Thymus (tissue), 14 donors: ENCODE measurements at places on chromosomes 16 and 17. TPM values are rescaled to one million over a fixed set of nuclear protein-coding genes. Genes with fewer than 3 reads are reported as not detected.

Gene SHBG
- polyA plus RNA-seq, result 0.62 TPM

Gene DHX58
- polyA plus RNA-seq, result 42.1 TPM

Gene CRHR1
- polyA plus RNA-seq, result 0.32 TPM

Gene MIEN1
- polyA plus RNA-seq, result 84.3 TPM

DNA sequence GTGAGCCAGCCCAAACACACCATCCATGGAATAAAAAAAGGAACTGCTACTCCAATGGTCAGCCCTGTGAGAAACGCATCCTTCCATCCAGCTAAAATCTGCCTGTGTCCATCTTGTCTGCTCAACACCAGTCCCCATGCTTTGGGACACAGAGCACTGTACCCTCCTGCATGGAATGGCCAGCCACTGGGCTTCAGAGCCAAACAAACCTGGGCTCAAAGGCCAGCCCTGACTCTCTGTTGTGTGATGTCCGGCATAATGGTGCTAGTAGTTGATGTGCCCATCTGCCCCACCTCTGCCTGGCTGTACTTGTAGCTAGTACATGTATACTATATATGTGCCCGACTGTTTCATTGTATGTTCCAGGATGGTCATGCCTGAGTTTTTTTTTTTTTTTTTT, 77.6 kb upstream of the AMZ2 start:
- H3K4me1 ChIP-seq, result peaks cover 31% of the 10 kb centered on the region
- no peak overlapping the region for H3K4me3 ChIP-seq
- H3K36me3 ChIP-seq, result no peaks in the 10 kb centered on the region

- no peak overlapping the region for H3K4me3 ChIP-seq
- H3K27me3 ChIP-seq, result peaks cover 4% of the 10 kb centered on the region
- H3K36me3 ChIP-seq, result no peaks in the 10 kb centered on the region
- no peak overlapping the region for H3K27ac ChIP-seq
These were observed 7.6 kb downstream of the PPM1E start for GRCh38 chr17:58763263-58763662.

DNA sequence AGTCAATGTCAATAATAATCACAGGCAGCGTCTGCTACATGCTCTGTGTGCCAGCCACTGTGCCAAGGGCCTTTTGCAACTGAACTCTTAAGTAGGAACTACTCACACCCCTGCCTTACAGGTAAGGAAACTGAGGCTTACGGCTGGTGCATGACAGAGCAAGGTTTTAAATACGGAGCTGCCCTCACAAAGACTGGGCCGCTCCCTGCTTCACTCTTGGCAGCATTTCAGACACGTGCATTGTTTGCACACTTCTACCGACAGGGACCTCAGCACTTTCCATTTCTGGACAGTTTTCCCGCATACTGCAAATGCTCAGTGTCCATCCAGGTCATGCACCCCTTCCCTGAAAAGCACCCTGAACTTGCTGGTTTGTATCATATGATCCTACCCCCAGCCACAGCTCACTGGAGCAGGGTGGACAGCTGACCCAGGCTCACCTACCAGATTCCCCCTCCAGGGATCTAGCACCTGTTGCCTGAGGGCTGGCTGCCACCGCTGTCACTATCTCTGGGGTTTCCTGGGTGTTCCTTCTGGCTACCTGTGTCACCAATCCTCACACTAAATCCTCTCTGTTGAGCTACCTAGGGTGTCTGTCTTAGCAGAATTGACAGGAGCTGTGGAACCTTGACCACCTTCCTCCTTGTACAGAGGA, 142.9 kb downstream of the C16orf78 start:
- H3K27ac ChIP-seq, result no peak overlapping the region
- no peaks in the 10 kb centered on the region for H3K36me3 ChIP-seq
- peaks cover 13% of the 10 kb centered on the region for H3K4me1 ChIP-seq
- no peaks in the 10 kb centered on the region for H3K27me3 ChIP-seq

DNA sequence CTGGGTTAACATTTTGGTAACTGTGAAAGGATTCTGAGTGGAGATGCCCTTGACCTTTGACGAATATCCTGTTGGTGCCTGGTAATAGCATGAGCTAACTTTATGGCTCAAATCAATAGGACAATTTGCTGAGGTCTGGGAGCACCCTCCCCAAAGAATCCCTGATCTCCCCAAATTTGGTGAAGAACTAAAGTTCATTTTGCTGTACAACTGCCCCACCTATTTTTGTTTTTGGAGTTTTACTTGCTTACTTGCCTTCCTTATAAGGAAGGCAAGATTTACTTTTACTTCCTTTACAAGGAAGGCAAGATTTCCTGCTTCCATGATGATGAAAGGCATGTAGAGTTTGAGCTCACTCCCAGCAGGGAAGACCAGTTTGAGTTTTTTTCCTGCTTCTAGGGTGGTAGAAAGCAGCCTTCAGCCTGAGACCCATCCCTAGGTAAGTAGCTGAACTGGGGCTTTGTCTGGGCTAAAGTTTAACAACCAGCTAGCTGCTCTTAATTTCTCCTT, 2.8 kb downstream of the KRTAP4-9 start:
- no peaks in the 10 kb centered on the region for H3K4me1 ChIP-seq
- no peak overlapping the region for H3K4me3 ChIP-seq
- no peaks in the 10 kb centered on the region for H3K27me3 ChIP-seq
- H3K36me3 ChIP-seq, result no peaks in the 10 kb centered on the region
- DNase-seq, result no peak

DNA sequence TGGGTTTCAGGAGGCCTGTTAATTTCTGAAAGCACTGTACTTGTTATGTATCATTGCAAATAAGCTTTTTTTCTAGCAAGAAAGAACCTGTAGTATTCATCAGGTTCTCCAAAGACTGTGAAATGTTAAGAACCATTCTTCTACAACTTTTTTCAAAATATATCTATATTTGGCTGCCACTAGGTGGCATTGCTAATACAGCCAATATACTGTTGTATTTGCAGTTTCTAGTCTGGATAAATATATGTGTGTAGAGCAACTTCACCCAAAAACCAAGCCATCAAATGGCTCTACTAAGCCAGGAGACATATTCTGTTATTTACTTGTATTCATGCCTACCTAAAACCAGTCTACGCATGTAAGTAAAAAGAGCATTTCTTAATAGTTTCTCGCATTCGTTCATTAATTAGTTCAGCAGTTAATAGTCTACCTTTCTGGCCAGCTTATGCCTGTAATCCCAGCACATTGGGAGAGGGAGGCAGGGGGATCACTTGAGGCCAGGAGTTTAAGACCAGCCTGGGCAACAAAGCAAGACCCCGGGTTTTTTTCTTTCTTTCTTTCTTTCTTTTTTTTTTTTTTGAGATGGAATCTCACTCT, 39.5 kb downstream of the VMP1 start:
- H3K4me1 ChIP-seq, result no peaks in the 10 kb centered on the region
- H3K36me3 ChIP-seq, result no peaks in the 10 kb centered on the region
- H3K27ac ChIP-seq, result no peak overlapping the region
- no peak overlapping the region for H3K4me3 ChIP-seq
- H3K27me3 ChIP-seq, result no peaks in the 10 kb centered on the region
- DNase-seq, result no peak

DNA sequence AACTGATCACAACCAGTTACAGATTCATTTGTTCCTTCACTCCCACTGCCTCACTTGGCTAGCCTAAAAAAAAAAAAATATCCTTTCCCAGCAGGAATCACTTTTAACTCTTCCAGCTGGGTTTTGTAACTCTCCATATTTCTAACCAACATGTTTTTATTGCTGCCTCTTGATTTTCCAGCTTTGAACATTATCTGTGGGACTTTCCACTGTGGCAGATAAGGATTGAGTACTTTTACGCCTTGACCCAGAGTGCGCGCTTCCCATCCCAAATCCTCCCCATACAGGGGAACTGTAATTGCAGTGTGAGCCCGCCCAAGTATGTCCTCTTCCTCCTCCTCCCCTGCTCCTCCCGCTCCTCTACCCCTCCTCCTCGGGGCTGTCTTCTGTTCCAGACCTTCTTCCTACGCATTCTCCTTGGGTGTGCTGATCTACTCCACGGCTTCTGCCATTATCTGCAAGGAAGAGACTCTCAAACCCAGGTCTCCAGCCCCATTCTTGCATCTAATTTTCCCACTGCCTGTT, 43.4 kb downstream of the CYB5D2 start:
- peaks cover 81% of the 10 kb centered on the region for H3K36me3 ChIP-seq
- H3K4me1 ChIP-seq, result peaks cover 41% of the 10 kb centered on the region
- H3K4me3 ChIP-seq, result no peak overlapping the region
- H3K27ac ChIP-seq, result peak overlapping the region; percentile 81
- no peaks in the 10 kb centered on the region for H3K27me3 ChIP-seq
- no peak for DNase-seq

DNA sequence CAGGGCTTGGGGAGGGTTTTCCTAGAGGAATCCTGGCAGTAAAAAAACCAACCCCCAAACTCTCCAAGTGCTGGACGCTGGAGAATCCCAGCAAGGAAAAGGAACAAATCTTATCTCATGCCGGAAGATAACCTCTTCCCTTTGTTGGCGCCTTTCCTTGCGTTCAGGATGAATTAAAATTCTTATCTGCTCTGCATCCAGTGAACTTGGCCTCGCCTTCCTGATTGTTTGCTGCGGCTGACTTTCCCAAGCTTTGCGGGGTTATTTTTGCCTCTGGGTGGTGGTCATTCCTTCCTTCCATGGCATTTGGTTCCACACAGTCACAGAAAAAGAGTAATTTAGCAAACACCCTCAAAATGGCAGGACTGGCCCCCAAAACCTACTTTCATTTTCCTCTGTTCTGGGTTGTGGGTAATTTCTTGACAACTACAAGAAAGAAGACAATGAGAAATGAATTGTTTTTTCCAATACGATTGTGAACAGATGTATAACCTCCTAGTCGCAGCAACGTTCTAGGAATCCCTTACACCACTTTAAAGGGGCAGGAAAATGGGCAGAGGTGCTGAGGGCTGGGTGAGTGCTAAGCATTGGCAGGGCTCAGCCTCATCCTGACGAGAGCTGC, 77.8 kb downstream of the MRC2 start:
- no peak for DNase-seq
- H3K4me1 ChIP-seq, result peaks cover 3% of the 10 kb centered on the region
- H3K36me3 ChIP-seq, result no peaks in the 10 kb centered on the region
- H3K4me3 ChIP-seq, result no peak overlapping the region

DNA sequence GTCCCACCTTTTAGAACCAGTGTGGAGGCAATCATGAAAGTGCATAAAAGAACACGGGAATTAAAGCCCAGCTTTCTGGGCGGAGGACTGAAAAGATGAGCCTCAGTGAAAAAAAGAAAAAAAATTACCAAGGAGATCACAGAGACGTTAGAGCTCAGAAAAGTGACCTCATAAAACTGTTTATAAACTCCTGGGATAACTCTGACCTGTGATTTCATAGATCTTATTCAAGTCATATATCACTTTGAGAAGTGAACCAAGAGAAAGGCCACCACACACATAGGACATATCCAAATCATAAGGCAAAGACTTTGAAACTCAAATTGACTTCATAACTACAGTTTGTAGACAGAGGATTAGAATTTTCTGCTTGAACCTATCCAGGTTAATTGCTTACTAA, 90.1 kb downstream of the KCNJ2 start:
- DNase-seq, result no peak
- no peaks in the 10 kb centered on the region for H3K4me1 ChIP-seq
- no peak overlapping the region for H3K4me3 ChIP-seq
- H3K27me3 ChIP-seq, result no peaks in the 10 kb centered on the region
- no peak overlapping the region for H3K27ac ChIP-seq
- no peaks in the 10 kb centered on the region for H3K36me3 ChIP-seq

GRCh38 chr17:31674305-31674704, 184.7 kb downstream of the COPRS start:
- no peak for DNase-seq
- H3K4me1 ChIP-seq, result no peaks in the 10 kb centered on the region
- no peak overlapping the region for H3K4me3 ChIP-seq
- no peaks in the 10 kb centered on the region for H3K36me3 ChIP-seq
- H3K27me3 ChIP-seq, result no peaks in the 10 kb centered on the region

DNA sequence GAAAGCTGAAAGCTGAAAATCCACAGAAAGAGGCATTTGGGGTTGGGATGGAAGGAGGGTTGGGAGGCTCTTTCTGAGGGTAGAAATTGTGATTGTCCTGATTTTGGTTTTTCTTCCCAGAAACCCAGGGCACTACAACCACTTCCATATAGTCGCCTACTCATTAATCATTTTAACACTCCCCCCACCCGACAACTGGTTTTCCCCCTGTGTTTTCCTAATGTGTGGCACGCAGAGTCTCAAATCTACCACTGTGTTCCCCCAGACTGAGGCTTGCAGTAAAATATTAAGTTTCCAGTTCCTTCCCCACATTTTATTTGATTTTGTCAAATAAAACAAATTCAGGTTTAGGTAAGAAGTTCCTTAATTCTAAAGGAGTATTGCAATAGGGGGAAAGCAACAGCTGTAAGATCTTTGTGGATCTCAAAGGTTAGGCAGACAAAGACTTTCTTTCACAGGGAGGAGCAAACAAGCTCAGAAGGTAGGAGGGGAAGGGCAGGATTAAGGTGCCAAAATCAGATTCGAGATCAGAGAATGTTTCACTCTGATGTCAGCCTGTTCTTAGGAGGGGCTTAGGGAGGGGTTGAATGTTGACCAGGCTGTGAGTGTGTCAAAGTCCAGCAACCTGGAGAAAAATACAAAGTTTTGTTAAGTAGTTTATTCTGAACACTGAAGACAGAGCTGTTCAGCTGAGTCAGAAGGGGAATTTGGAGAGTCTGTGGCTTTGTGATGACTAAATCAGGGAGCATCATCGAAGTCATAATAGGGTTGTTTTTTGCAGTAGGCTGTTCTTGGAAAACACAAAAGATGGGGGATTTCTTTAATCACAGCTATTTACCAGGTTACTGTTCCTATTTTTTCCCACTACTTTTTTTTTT, 3.6 kb downstream of the ZNF267 start:
- H3K27me3 ChIP-seq, result no peaks in the 10 kb centered on the region
- DNase-seq, result no peak
- H3K4me3 ChIP-seq, result no peak overlapping the region

DNA sequence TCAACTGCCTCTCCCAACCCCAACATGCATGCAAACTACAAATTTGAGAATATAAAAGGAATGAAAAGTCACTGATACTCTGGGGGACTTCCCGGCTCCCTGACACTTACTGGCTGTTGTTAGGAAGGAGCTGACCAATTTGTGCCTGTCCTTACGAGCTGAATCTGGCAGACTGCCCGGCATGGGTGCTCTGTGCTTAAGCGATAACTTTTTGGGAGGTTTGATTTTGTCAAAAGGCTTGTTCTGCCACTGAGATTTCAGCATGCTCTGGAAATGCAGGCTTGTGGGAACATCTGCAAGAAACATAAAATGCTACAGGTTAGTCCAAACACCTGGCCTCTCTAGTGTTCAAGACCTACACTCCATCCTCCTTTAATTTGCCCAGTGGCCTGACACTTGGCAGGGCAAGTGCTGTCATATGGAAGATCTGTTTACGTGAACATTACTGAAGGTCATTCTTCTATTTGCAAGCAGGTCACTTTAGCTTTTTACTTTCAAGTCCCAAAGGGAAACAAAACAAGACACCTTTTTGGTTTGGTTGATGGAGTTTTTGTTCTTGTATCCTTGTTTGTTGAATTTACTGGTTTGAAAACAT, 40.6 kb downstream of the STH start:
- H3K27me3 ChIP-seq, result no peaks in the 10 kb centered on the region
- no peaks in the 10 kb centered on the region for H3K4me1 ChIP-seq
- H3K27ac ChIP-seq, result no peak overlapping the region
- no peak for DNase-seq
- peaks cover 93% of the 10 kb centered on the region for H3K36me3 ChIP-seq
